ENCODE measurements at places on chromosomes 1 and 21.

GRCh38 chr21:33367309-33367973, 35.8 kb upstream of the IFNGR2 start:
- no peak for DNase-seq

GRCh38 chr1:85363521-85363920, 87.1 kb upstream of the BCL10 start:
- DNase-seq: no peak

- DNase-seq: no peak
Measured at GRCh38 chr21:43949499-43950208, 62.5 kb upstream of the TRAPPC10 start.

DNA sequence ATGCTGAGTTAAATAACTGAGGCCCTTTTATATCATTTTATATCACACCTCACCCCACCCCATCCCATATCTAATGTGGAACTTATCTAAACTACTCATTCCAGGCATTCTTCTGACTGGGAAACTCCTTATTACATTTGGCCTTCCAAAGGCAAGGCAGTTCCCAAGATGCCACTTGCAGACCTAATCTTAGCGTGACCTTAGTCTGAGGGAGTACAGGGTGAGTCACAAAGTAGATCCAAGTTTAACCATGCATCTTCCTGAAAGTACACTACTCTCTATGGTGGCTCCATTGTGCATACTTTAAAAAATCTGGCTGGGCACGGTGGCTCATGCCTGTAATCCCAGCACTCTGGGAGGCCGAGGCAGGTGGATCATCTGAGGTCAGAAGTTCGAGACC, 353.6 kb upstream of the C1orf87 start:
- DNase-seq: no peak

- no peak for DNase-seq
Measured at GRCh38 chr1:43545695-43546387, 15.2 kb downstream of the PTPRF start.

- no peak for DNase-seq
Measured at GRCh38 chr21:45611296-45611695, 32.2 kb upstream of the PCBP3 start.

- DNase-seq: no peak
Measured at GRCh38 chr1:89098857-89099256, 27.1 kb downstream of the GBP2 start.

- no peak for DNase-seq
Measured at GRCh38 chr1:151549199-151549598, 9.1 kb downstream of the TUFT1 start.

GRCh38 chr1:204442376-204443259, 31.0 kb upstream of the PPP1R15B start:
- DNase-seq: no peak

DNA sequence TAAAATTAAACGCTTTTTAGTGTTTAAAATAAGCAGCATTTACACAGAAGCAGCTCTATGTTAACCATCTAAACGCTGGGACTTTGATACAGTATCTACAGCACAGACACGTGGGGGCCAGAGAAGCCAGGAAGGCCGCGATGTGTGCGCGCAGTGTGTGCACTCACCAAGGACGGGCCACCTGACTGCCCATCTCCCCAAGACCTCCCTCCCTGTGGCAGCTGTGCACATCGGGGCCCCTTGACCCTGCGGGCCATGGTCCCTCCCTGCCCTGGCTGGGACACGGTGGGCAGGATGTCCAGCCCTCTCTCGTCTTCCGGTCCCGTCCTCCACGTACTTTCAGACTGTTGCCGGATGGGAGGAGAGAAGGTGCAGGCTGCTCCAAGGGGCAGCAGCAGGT, 4.2 kb downstream of the TAS1R3 start:
- DNase-seq: no peak

GRCh38 chr1:204198348-204199340, 2.4 kb upstream of the KISS1 start:
- no peak for DNase-seq

GRCh38 chr1:86993269-86993985, 79.0 kb downstream of the HS2ST1 start:
- DNase-seq: no peak

DNA sequence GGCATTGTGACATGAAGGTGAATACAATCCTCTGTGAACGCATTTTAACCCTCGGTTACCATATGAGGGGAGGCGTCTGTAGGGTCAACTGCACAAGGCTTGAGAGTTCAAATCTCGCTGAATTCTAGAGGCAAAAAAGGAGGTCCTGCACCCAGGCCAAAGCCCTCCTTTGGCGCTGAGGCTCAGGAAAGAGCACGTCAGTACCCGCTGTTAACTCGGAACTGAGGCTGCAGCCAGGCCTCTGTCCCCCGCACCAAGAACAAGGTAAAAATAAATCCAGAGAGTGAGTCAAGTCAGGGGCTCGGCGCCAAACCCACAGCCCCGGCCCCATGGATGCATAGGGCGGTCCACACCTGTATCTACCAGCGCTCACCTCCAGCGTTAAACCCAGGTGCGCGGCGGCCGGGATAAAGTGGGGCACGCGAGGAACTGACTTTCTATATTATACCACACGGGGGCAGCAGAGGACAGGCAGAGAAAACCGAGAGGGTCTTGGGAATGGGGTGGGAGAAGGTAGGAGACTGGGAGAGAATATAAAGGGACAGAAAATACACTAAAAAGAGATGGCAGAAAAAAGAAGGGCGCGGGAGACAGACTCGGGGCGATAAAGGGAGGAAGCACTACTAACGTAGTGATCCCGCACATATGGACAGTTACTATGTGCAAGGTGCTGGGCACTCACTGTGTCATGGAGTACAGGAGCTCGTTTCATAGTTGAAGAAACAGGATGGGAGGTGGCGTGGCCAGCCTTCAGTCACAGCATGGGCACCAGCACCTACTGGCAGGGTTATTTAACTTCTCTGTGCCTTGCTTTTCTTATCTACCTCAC, 54.9 kb downstream of the DMRTA2 start:
- DNase-seq: no peak

GRCh38 chr1:171081763-171082201, 8.9 kb upstream of the FMO3 start:
- no peak for DNase-seq

GRCh38 chr1:1616045-1616790, 918 bp downstream of the MIB2 start:
- DNase-seq: peak; percentile 45

Measured in activated CD8-positive, alpha-beta memory T cell treated with anti-CD3 and anti-CD28 coated beads, Interleukin-2, amount 50 U/mL, for 4 hours (primary cell).